GM12864 (cell line): ENCODE measurements at places on chromosomes 5 and 9.

DNA sequence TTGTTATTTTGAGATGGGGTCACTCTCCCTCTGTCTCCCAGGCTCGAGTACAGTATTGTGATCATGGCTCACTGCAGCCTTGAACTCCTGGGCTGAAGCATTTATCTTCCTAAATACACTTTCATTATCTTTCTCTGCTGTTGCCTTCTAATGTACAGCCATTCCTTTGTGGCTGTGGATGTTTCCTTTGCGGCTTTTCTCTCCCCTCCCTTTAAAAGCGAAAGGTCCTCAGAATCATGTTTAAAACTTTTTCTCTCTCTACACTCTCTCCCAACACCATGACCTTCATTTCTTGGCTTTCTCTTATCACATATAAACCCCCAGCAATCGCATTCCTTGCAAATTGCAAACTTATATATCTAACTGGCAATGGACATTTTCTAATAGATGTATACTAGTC is 1.6 kb downstream of the IFNA2 start:
- DNase-seq: no peak

GRCh38 chr9:18060269-18060934 is 413.6 kb upstream of the ADAMTSL1 start:
- DNase-seq: no peak

GRCh38 chr5:164306662-164307061 is 801.2 kb downstream of the MAT2B start:
- no peak for DNase-seq

DNA sequence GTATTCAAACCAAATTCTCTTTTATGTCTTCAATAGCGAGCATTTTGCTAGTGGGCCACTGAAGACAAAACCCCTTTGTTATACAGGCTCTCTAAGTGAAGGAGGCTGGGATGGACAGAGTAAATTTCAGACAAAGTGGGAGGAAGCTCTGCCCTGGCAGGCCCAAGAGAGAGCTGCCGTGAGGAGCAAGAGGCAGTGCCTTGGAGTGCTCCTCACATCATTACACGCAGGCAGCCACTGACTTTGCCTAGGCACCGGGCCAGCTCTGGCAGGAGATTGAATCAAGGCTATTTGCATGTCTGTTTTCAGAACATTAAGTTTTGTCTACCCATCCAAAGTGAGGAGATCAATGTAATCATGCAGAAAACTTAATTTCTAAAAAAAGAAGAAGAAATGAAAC is 167.7 kb downstream of the CCDC192 start:
- DNase-seq: no peak

DNA sequence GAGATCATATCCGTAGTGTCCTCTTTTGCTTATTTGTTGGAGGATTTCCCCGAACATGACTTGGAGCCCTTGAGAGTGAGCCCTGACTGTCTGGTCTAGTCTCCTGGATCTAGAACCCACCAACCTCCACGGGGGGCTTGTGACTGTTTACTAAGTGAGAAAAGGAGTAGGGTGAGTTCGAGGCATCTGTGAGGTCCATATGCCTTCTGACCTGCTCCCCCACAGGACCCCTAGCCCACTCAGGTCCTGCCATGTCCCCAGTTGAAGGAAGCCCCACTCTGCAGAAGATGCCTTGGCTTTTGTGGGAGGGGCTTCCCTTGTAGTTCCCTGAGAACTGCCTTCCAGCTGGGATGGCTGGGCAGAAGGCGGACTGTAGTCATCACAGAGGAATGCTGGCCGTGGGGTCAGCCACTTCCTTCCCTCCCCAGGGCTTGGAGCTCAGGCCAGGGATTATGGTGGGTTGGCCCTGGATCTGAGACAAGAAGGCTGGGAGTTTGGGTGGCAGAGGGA is 7.0 kb upstream of the IRF1 start:
- DNase-seq: no peak

DNA sequence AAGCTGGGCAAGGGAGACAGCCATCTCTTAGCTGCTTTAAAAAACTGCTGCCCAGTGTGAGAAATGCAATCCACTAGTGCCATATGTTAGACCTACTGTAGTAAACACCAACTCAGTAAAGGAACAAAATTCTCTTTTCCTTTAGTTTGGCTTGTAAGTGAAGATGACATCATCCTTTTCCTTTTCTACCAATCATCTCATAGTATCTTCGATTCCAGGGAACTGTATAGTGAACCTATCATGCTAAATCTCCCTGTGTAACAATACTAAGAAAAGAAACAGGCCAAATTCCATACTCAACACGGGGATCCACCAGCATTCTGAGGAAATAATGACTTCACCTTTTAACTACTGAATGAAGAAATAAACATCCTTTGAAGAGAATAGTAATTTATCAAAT is 100.1 kb downstream of the RAPGEF6 start:
- no peak for DNase-seq

GRCh38 chr9:33850267-33850629 is 33.3 kb downstream of the UBE2R2 start:
- no peak for DNase-seq

GRCh38 chr9:131810351-131811170 is 70.7 kb upstream of the RAPGEF1 start:
- DNase-seq: no peak

DNA sequence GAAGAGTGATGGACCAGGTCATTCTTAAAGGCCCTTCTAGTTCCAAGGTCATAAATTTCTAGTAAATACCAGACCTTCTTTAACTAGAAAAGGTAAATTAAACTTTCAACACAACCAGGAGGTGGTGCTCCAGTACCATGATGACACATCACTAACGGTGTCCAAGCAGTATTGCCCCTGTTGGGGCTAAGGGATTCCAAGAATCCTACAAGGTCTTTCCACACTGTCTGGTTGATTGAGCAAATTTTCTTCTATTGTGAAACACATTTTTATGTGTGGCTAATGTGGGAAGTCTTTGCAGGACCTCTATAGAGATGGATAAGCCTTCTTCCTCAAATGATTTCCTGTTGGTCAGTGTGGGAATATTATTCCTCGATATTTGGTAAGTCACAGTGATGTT is 459.6 kb upstream of the PAPPA start:
- no peak for DNase-seq

GRCh38 chr9:7055171-7055903 is 297.6 kb downstream of the KDM4C start:
- no peak for DNase-seq

DNA sequence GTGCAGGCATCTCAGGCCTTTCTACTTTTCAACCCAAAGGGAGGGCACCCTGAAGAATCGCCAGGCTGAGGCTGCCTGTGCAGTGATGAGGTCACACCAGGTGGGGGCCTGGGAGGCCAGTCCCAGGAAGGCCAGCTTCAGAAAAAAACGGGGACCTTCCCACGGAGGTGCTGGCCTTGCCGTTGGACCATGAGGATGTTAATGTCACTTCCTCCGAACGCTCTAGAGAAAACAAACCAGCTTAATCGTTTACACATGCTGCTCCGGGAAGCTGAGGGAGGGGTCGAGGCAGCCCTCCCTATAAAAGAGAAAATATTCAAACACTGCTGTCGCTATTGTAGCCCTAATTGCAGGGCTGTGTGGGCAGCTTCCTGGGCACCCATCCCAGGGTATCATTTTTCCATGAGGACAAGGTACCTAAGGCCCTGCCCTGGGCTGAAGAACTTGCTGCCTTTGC is 27.0 kb downstream of the PTGES start:
- no peak for DNase-seq

DNA sequence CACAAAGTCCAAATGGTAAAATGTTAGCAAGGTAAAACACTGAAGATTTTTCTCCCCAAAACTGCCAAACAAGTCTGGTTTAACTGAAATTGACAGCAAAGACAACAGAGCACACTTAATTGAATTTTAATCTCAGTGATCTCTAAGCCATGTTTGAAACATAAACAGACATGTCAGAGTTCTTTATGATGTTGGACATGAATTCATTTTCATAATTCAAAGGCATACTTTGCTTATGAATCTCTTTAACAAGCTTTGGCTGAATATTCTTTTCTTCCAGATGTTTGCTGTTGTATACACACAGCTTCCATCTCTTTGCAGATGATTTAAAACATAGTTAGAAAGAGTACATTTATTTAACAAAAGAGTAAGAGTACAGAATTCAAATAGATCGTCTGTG is 509.1 kb downstream of the RAB3C start:
- no peak for DNase-seq

DNA sequence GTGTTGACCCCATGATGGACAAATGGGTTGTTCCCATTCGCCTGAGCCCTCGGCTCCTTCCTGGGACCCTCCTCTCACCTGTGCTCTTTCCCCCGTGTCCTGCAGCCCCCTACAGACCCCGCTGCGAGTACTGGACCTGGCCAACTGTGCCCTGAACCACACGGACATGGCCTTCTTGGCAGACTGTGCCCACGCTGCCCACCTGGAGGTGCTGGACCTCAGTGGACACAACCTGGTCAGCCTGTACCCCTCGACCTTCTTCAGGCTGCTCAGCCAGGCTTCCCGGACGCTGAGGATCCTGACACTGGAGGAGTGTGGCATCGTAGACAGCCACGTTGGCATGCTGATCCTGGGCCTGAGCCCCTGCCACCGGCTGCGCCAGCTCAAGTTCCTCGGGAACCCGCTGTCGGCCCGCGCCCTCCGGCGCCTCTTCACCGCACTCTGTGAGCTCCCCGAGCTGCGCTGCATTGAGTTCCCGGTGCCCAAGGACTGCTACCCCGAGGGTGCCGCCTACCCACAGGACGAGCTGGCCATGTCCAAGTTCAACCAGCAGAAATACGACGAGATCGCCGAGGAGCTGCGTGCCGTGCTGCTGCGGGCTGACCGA is 3.4 kb downstream of the LRRC14B start:
- no peak for DNase-seq
